ENCODE measurements at places on chromosomes 4 and X.

- DNase-seq = no peak
These were observed 1216.5 kb downstream of the RAPGEF2 start for GRCh38 chr4:160319221-160319867.

DNA sequence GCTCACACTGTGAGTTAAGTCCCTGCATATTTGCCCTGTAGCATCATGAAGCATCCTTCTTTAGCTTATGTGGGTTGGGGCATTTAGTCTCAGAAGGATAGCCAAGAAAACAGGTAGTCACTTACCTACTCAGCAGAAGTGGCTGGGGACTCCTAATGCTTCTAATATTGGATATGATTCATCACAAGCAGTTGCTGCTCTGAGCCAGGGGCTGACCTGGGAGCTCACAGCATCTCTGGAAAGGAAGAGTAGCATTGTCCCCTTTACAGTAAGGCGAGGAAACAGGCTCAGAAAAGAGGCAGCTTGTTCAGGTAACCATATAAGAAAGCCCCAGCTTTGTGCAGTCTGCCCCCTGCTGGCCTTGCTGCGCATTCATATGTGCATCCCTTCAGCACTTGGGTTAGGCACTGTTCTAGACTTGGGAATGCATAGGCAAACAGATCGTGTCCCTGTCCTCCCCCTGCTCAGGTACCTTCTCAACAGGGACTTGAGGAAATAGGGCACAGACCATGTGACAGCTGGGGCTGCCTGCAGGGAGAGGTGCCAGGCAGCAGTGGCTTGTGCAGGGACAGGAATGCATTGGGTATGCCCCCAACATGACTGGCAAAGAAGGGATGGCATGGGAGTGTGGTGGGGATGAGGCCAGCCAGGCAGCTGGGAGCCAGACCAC is 35.7 kb upstream of the TBC1D14 start:
- DNase-seq = peak; percentile 40

GRCh38 chr4:61298178-61298740 is 98.1 kb downstream of the ADGRL3 start:
- no peak for DNase-seq

DNA sequence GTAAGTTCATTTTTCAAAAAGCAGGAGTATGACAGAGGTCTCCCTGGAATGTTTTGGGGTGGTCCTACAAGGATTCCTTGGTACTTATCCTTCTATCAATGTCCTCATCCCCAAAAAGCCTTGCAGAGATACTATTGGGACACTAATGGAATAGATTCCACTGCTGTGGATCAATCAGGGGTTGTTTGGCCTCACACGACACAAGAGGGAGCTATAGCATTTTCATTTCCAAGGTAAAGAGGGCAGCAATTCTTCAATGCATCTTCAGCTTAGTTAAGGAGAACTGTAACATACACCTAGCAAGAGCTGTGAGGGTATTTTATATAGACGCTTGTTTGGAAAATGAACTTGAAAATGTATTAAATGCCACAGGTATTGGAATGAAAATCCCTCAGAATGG is 50.9 kb downstream of the USP26 start:
- no peak for DNase-seq

All from stimulated activated CD8-positive, alpha-beta memory T cell treated with anti-CD3 and anti-CD28 coated beads, Interleukin-15, amount 100 ng/mL, for 4 hours (primary cell).